ENCODE measurements at places on chromosomes 6 and 20.

DNA sequence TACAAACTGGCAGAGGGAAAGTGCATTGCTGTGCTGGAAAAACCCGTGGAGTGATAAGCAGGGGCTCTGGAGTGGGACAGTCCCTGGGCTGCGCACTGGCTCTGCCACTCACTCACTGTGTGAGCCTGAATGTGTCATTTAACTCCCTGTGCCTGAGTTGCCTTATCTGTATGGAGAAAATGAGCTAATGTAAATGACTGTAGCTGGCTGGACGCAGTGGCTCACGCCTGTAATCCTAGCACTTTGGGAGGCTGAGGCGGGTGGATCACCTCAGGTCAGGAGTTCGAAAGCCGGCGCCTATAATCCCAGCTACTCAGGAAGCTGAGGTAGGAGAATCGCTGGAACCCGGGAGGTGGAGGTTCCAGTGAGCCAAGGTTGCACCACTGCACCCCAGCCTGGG, 18.4 kb upstream of the RPN2 start:
- no peak for DNase-seq

DNA sequence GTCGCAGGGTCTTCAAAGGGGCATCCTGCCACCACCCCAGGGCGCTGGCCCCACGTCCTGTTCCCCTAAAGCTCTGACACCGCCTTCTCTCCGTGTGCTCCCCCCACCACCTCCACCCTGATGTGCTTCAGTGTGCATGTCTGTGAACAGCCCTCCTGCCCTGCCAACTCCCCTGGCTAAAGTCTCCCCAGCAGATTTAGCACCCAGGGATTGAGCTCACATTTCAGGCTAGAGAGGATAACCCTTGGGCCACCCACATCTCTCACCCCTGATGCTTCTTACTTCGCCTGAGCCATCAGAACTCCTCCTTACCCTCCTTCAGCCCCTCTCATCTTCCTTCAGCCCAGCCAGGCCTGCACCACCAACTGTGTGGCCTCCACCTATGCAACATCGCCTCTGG, 7.5 kb downstream of the TMEM151B start:
- no peak for DNase-seq

DNA sequence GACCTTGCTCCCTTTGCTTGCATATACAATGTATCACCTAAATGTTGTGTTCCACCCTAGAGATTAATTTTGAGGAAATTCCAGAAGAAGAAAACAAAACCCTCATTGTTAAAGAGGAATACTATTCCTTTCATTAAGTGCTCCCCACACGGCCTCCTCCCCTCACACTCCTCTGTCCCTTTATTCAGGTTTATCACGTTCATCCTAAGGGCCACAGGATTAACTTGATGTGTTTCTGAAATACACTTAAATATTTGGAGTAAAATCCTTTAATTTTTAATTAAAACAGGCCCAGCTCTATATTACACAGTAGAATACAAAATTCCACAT, 89.4 kb upstream of the MRPS10 start:
- DNase-seq, result no peak

- DNase-seq, result no peak
These were observed 228.7 kb downstream of the BCAS1 start for GRCh38 chr20:53841741-53842140.

GRCh38 chr6:20265842-20266241, 53.6 kb upstream of the MBOAT1 start:
- no peak for DNase-seq

DNA sequence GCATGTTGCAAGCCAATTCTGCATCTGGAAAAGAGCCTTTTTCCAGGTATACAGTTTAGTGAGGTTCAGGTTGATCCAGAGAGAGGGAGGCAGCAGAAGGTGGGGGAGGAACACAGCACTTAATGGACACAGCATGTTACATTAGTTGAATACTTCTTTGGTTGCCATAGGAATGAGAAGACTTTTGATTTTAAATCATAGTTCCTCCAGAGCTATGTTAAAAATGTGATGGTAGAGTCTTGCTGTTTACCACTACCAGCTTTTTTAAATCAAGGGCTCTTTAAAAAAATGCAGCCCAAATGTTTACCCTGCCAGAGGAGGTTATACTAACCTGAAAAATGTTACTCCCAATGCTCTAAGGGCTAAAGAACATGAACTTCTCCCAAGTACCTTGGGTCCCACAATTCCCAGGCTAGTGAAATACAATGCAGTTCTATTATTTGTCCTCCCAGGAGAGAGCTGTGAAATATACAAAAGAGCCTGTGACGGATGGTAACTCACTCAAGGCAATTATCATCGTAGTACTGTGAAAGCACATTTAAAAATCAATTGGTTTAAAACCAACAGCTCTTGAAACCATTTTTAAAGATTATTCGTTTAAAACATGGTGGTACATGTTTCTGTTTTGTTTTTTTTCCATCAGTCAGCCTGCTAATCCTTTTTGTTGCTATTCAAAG, 6.9 kb upstream of the PHACTR1 start:
- no peak for DNase-seq

- no peak for DNase-seq
These were observed 128.8 kb upstream of the SYNCRIP start for GRCh38 chr6:85771455-85771854.

DNA sequence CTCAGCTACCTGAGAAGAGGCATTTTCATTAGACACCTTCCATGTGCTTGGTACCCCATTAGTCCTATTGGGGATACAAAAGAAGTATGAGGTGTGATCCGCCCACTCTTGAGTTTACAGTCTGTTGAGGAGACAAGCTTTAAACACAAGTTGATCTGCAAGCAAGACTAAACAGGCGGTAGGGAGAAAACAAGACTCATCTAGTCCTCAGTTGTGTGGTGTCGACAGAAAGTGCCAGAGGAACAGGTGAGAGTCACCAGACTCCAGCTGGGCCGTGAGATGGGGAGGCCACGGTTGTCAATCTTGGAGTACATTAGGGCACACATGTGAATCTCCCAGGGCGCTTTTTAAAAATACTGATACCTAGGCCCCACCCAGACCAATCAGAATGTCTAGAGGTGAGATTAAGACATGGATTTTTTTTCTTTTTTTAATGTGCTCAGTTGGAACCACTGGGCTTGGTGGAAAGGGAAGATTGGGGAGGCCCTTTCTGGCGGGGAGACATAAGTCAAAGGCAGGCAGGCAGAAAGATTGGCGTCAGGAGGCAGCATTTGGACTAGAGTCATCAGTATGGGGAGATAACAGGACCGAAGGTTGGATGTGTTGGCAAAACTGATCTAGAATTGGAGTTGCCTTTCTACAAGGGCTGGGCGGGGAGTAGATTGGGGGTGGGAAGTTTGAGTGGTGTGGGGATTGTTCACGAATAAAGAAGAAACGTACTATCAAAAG, 10.4 kb downstream of the E2F3 start:
- DNase-seq, result no peak

DNA sequence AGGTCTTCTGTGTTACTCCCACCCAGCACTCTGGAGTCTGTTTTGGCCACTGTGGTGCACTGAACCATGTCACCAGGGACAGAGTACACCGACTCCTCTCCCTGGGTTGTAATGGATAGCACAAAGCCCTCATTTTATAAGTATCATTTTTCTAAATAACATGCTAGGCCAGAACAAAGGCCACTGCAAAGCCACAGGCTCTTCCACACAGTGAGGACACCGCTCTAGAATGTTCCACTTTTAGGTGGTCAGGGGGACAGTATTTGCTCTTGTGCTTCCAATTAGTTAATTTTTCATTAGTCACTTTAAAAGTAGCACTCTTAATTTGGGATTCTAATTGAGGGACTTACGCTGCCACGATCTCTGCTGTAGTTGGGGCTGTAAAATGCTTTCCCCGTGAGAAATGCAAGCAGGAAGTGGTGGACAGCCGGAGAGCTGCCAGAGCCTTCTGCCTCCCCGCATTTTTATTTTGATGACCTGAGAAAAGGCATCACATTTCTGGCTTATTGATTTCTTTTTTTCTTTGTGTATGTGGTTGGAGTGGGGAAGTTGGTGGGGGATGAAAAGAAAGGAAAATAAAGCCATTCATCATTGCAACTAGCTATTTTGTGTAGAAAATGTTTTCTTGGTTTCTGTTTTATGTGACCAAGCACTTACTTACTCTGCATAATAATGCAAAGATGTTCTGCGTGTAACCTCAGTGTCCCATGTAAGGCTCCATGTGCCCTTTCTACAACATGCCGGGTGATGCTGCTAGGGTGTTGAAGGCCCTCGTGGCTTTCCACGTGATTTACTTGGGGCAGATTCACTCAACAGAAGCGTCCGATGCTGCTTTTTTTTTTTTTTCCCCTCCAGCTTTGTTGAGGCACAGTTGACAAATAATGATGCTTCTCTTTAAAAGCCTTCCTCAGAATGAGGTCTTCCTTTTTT, 195.9 kb downstream of the SASH1 start:
- DNase-seq, result no peak

DNA sequence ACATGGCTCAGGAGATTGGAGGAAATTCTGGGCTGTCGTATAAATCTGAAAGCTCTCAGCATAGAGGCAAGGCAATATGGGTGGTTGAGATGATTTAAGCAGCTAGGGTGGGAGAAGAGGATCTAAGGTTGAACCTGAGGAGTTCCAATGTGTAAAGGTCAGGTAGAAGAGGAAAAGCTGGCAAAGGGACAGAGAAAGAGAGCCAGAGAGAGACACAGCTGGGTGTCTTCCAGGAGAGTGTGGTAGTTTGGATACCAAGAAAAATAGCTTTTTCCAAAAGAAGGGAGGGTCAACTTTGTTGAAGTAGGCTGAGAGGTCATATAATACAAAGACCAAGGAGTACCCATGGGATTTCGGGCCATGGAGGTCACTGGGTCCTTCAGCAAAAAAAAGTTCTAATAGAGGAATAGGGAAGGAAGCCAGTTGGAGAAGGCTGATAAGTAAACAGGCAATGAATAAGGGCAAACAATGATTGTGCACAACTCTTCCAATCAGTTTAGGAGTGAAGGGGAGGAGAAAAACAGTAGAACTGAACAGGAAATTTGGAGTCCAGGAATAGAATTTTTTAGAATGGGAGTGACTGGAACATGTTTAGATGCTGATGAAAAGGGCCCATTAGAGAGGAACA, 135.1 kb downstream of the QRSL1 start:
- DNase-seq, result no peak

GRCh38 chr6:93423542-93423941, 4.2 kb upstream of the EPHA7 start:
- DNase-seq, result no peak

DNA sequence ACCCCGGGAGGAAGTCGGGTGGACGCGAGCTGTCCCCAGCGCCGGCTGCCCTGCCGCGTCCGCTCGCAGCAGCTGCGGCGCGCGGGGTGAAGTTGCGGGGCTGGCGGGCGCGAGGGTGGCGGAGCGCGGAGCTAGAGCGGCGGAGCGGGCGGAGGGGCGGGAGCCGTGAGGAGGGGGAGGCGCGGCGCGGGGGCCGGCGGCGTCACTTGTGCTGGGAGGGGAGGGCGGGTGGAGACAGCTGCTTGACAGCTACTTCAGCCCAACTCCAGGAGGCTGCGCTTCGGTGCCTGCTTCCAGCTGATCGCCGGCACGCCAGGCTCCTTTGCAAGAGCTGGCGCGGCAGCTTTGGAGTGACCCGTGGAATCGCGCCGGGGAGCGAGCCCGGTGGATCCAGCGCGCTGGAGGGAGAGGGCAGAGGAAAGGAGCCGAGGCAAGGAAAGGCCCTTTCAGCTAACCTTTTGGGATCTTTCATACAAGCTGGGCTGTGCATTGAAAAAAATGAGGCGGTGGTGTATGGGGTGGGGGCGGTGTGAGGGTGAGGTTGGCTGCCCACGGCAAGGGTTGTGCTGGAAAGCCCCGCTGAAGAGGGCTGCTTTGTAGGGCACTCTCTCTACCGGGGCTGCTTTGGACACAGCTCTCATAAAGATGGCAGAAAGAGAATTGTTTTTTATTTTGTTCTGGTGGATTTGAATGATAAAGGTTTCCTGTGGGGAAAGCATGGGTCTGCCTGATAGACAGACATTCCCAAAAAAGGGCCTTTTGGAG, 24.6 kb downstream of the RIPOR2 start:
- no peak for DNase-seq
